GM13977 (cell line): ENCODE measurements at places on chromosomes 5 and 9.
A peak's percentile ranks its signal among the peaks of the same experiment; 100 is the strongest.

GRCh38 chr5:42760426-42760825, 3.8 kb downstream of the CCDC152 start:
- DNase-seq = no peak

GRCh38 chr9:136867480-136867879, 1.4 kb upstream of the EDF1 start:
- DNase-seq = no peak

GRCh38 chr5:90134892-90135291, 274.7 kb downstream of the CETN3 start:
- no peak for DNase-seq

DNA sequence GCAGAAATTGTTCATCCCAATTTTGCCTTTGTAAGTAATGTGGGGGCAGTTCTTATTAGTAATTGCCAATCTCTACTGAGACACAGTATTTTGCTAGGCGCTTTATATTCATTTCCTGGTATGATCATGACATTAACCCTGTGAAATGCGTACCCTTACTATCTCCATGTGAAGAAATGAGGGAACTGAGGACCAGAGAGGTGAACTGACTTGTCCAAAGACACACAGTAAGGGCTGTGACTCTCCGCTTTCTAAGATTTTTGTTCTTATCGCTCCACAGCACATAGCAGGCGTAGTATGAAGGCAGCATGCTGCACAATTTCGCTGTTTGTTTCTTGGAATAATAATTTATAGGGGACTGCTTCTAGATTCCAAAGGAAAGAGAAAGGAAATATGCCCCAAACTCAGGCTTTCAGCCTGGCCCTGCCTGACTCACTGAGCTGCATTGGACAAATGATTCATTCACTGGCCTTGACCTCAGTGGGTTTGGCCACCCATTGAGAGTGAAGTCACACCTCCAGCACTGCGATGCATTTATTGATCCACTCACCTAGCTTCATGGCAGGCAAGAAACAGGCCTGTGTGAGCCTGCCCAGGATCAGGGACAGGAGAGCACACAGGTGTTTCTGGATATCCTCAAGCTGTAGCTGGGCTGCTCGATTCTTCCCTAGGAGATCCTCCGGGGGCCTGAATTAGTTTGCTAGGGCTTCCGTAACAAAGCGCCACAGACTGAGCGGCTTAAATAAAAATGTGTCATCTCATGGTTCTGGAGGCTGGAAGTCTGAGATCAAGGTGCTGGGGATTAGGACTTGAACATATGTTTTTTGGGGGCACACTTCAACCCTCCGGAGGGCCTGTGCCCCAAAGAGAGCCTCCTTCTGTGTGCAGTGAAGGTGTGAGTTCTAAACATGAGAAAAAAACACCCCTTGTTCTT, 7.2 kb upstream of the DUSP1 start:
- DNase-seq = no peak

DNA sequence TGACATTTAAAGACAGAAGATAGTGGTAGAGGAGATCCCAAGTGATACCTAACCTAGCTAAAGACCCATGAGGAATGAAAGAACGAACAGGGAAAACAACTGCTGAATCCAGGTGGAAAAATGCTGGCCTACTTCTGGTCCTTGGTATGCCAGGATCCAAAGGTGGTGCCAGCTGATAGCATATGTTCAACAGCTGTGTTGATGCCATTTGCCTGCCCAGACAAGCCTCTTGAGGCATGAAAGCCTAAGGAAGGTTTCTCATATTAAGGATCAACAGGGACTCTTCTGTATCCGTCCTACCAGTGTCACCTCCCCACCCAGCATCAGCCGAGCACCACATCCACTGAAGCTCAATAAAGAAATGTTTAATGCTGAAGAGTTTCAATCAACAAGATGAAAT, 225.7 kb upstream of the DMRT1 start:
- DNase-seq = no peak

DNA sequence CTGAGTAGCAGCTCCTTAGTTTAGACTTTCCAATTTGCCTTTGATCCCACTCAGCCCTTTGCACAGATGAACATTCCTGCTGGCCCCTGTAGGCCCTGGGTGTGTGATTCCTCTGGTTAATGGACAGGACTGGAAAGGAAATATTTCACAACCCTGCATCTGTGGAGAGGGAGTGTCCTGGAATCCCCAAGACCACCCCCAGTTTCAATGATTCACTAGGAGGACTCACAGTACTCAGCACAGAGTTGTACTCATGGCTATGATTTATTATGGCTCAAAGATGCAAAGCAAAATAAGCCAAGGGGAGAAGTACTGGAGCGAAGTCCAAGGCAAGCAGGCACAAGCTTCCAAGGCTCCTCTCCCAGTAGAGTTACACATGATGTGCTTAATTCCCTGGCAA, 42.4 kb upstream of the TJP2 start:
- DNase-seq = no peak

GRCh38 chr5:134041570-134042411, 37.0 kb upstream of the VDAC1 start:
- DNase-seq = peak; percentile 70

- peak; percentile 78 for DNase-seq
Measured at GRCh38 chr5:150485693-150486401, 22.1 kb upstream of the NDST1 start.

DNA sequence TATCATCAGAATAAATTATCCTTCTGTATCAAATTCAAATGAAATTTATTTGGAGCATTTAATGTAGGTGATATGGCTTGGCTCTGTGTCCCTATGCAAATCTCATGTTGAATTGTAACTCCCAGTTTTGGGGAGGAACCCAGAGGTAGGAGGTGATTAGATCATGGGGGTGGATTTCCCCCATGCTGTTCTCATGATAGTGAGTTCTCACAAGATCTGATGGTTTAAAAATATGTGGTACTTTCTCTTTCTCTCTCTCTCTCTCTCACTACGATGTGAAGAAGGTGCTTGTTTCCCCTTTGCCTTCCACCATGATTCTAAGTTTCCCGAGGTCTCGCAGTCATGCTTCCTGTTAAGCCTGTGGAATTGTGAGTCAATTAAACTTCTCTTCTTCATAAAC, 678.4 kb upstream of the RGMB start:
- no peak for DNase-seq

GRCh38 chr5:123881759-123882244, 369.8 kb downstream of the CSNK1G3 start:
- no peak for DNase-seq

- no peak for DNase-seq
Measured at GRCh38 chr5:78534148-78534904, 114.2 kb downstream of the LHFPL2 start.

DNA sequence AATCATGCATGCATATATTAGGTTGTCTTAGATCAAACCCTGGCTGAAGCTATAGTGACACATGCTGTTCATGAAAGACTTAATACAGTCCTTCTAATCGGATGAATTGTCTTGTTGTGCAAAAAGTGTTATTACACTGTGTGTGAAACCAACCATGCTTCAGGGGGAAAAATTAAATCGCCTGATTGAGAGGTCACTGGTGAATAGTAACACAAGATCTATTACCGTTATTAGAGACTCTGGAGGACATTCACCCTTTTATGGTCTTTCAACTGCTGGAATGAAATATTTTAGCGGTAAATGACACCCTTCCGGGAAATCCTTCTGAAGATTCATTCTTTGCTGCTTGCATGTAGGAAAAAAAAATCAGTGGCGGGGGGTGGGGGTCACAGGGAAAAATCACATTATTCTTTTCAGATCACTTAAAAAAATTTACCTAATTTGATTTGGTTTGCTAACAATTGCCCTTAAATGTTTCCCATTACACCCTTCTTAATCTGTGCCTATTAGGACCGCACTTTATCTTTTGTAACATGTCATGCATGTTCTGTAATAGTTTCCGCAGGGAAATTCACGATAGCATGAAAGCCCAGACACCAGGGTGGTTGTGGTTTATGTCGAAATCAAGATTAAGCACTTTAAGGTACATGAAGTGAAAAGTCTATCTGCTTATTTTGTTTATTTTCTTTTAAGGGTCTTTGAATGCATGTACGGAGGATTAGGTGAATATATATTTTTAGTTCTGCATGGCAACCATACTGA, 120.6 kb downstream of the FOCAD start:
- DNase-seq = no peak

GRCh38 chr5:143396353-143396940, 7.0 kb downstream of the NR3C1 start:
- no peak for DNase-seq

DNA sequence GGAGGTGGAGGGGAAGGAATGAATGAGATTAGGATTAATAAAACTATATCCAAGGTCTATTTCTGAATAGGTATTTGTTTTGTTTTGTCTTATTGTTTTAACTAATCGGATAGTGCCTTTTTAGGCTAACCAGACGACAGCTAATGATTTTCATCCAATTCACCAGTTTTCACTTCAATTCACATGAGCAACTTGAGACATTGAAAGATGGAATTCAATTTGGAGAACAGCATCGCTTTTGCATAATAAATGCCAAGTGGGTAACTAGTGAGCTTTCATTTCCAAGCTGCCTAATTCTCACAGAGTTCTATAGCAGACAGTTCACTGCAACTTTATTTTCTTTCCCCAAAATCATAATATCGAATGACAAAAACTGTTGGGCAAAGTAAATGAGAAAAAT, 5.0 kb downstream of the AGXT2 start:
- no peak for DNase-seq

GRCh38 chr9:134891713-134892112, 11.1 kb downstream of the FCN2 start:
- no peak for DNase-seq

DNA sequence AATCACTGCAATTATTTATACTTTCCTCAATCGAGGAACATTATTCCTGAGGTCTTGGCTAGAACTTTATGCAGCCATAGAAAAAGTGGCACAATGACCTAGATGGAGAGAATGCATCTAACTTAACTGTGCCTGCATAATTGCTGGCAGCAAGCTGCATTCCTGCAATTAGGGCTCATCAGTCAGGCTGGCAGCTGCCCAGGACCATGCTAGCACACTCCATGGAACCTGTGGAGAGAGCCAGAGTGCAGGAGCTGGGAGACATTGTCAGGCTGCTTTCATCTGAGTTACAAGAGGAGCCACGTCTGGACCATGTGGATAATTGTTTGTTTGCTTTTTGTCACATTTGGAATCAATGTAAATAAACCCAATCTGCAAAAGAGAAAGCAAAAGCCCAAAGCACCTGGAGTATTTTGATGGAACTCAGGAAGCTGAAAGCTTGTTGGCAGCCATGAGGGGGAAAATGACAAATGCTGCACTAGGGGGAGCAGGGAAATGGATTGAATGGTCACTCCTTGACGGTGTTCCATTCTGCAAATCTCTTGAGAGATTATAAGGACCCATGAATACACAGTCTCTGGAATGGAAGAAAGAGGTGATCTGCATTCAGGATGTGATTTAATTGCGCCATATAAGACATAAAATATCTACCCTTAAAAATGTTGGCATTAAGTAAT, 839.9 kb downstream of the MAT2B start:
- no peak for DNase-seq

- no peak for DNase-seq
Measured at GRCh38 chr5:94891565-94891964, 273.1 kb downstream of the SLF1 start.

DNA sequence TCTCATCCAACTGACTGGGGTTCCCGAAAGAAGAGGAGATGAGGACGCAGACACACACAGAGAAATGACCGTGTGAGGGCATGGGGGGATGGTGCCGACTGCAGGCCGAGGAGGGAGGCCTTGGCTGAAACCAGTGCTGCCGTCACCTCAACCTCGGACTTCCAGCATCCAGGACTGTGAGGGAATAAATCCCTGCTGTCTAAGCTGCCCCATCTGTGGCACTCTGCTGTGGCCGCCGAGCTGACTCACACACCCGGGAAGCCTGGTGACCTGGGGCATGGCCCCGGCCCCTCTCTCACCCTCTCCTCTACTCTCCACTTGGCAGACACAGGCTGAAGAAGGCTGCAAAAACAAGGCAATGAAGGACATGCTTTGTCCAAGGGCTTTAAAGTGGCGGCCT, 4.4 kb upstream of the COL5A1 start:
- no peak for DNase-seq

- peak; percentile 57 for DNase-seq
Measured at GRCh38 chr9:92711844-92712243, 41.9 kb upstream of the IPPK start.

- DNase-seq = no peak
Measured at GRCh38 chr9:113611461-113612215, 148.1 kb downstream of the RGS3 start.

GRCh38 chr9:112218908-112219307, 43.8 kb upstream of the SUSD1 start:
- DNase-seq = peak; percentile 58
